Breast epithelium (tissue), 4 donors: ENCODE measurements at places on chromosomes 11 and 22. TPM values are rescaled to one million over a fixed set of nuclear protein-coding genes. Genes with fewer than 3 reads are reported as not detected.

GLYATL1 gene
- total RNA-seq: not detected

SLC5A4 gene
- total RNA-seq: not detected

UPK2 gene
- total RNA-seq: not detected

ACRV1 gene
- 0.29 TPM for total RNA-seq

DEUP1 gene
- not detected for total RNA-seq

RIBC2 gene
- 1.3 TPM for total RNA-seq

- H3K36me3 ChIP-seq: no peaks in the 10 kb centered on the region
- H3K27ac ChIP-seq: no peak overlapping the region
- no peak overlapping the region for H3K4me3 ChIP-seq
- no peak for DNase-seq
- H3K4me1 ChIP-seq: no peaks in the 10 kb centered on the region
Observed at GRCh38 chr11:113632981-113633380, 73.1 kb downstream of the TMPRSS5 start.

- no peaks in the 10 kb centered on the region for H3K27me3 ChIP-seq
Observed at GRCh38 chr11:24779791-24780190, 282.9 kb downstream of the LUZP2 start.

DNA sequence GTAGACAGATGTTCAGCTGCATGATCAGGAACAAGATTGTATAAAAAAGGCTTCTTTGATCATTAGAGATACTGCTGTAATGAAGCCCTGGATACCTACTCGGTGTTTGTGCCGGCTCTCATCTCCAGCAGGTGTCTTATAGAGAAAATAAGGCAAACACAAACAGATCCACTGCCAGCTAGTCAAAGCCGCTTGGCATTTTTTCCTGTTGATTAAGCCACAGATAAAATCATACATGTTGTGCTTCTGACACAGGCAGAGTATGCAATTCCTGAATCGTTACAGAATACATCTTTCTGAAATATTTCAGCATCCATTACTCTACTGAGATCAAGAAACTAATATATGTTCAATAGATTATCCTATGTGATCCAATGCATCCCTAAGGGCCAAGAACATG is 206.9 kb downstream of the CADM1 start:
- no peaks in the 10 kb centered on the region for H3K4me1 ChIP-seq
- H3K4me3 ChIP-seq: no peak overlapping the region
- DNase-seq: no peak
- H3K27me3 ChIP-seq: no peaks in the 10 kb centered on the region
- no peaks in the 10 kb centered on the region for H3K36me3 ChIP-seq

DNA sequence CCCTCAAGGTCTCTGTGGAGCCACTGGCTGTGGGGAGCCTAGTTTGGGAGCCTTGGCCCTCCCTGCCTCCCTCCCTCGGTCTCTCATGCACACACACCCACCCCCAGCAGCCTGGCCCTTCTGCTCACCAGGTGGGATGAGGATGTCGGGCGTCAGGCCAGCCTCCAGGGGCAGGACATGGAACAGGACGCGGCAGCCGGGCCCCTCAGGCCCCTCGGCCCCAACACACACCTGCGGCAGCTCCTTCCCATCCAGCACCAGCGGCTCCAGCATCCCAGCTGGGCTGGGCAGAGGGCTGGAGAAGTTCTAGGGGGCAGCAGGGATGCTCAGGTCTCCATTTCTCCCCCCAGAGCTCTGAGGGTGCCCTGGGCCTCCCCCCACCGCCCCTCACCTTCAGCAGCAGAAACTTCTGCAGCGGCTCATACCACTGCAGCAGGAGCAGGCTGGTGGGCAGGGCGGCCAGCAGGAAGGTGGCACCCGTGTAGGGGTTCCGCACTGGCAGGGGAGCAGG is 11.2 kb downstream of the MAP4K2 start:
- no peaks in the 10 kb centered on the region for H3K27me3 ChIP-seq
- no peaks in the 10 kb centered on the region for H3K36me3 ChIP-seq
- H3K4me1 ChIP-seq: no peaks in the 10 kb centered on the region
- DNase-seq: no peak
- no peak overlapping the region for H3K4me3 ChIP-seq

- no peak overlapping the region for H3K4me3 ChIP-seq
- no peaks in the 10 kb centered on the region for H3K4me1 ChIP-seq
- H3K27ac ChIP-seq: no peak overlapping the region
- H3K27me3 ChIP-seq: no peaks in the 10 kb centered on the region
- no peak for DNase-seq
- no peaks in the 10 kb centered on the region for H3K36me3 ChIP-seq
Observed at GRCh38 chr11:95375886-95376285, 144.9 kb upstream of the SESN3 start.

- H3K36me3 ChIP-seq: no peaks in the 10 kb centered on the region
- H3K4me3 ChIP-seq: no peak overlapping the region
- no peak for DNase-seq
- no peaks in the 10 kb centered on the region for H3K4me1 ChIP-seq
- no peak overlapping the region for H3K27ac ChIP-seq
Observed at GRCh38 chr11:48093795-48094642, 113.7 kb downstream of the PTPRJ start.

DNA sequence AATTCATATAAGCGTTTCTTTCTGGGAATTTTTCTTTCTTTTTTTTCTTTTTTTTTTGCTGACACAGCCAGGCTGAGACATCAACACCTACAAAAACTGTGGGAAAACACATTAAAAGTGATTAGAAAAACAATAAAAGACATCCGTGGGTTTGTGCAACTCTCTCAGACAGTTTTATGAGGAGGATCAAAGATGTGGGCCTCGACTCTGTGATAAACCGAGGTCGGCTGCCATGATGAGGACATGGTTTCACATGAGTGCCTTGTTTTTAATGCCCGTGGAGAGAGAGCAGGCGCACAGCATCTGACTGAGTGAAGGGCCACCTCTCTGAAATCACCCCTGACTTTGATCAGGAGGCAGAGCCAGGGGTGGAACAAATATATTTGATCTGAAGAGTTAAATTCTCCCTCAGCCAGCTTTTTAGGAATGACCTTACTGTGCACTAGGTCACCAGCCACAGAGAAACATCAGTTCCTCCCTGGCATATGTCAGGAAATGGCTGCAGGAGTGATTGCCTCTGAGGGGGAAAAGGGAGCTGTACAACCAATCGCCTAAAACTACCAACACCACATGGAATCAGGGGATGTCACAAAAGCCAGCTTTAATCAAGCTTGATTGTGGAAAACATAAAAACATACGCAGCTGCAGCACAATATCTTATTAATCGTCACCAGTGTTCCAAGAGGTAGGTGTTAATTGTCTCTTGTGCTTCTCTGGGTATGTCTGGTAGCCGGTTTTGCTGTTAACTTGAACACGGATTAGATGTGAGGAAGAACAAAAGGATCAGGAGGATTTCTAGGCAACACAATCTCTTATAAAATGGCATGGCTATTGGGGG is 164.7 kb downstream of the MAML2 start:
- DNase-seq: no peak
- no peaks in the 10 kb centered on the region for H3K36me3 ChIP-seq
- H3K27me3 ChIP-seq: no peaks in the 10 kb centered on the region
- no peak overlapping the region for H3K4me3 ChIP-seq

- no peak overlapping the region for H3K4me3 ChIP-seq
- DNase-seq: no peak
- no peaks in the 10 kb centered on the region for H3K27me3 ChIP-seq
- no peak overlapping the region for H3K27ac ChIP-seq
- H3K36me3 ChIP-seq: no peaks in the 10 kb centered on the region
- no peaks in the 10 kb centered on the region for H3K4me1 ChIP-seq
Observed at GRCh38 chr11:91998481-91998880, 226.1 kb upstream of the FAT3 start.

- H3K4me3 ChIP-seq: no peak overlapping the region
- H3K4me1 ChIP-seq: no peaks in the 10 kb centered on the region
- no peaks in the 10 kb centered on the region for H3K27me3 ChIP-seq
- H3K36me3 ChIP-seq: no peaks in the 10 kb centered on the region
- no peak overlapping the region for H3K27ac ChIP-seq
Observed at GRCh38 chr22:29946220-29946619, 63.2 kb downstream of the MTMR3 start.

DNA sequence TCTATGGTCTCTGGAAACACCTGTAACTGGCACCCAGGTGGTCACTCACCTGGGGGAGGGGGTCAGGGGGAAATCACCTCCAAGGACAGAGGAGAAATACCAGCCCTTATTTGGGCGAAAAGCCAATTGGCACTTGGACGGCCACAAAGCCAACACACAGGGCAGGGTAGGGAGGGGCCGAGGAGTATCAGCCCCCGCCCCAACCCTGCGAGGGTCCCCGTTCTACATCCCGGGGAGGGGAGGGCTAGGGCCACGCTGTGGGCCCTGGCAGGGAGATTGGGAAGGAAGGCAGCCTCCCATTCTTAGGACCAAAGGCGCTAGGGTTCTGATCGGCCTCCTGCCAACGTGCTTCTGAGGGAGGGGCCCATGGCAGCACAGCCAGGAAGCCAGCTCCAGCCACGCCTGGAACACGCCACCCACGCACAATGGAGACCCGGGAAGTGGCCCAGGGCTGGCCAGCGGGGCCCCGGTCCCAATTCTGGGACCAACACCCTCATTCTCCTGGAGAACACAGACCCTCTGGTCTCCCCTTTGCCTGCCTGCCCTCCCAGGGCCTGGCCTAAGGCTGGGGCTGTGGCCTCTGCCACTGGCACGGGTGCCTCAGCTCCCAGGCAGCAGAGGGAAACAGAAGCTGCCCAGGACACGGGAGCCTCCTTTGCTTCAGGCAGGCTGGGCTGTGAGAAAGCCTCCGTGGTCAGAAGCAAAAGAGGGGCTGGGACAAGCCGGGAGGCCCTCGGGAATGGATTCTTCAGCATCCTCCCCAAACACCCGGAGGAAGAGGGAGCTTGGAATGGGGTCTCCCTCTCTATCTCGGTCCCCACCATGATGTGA is 7.4 kb downstream of the CBX6 start:
- H3K4me1 ChIP-seq: peaks cover 15% of the 10 kb centered on the region
- peak overlapping the region; percentile 85 for H3K27ac ChIP-seq
- H3K27me3 ChIP-seq: no peaks in the 10 kb centered on the region
- no peak overlapping the region for H3K4me3 ChIP-seq
- H3K36me3 ChIP-seq: no peaks in the 10 kb centered on the region

- no peak overlapping the region for H3K4me3 ChIP-seq
- H3K27me3 ChIP-seq: no peaks in the 10 kb centered on the region
- no peak for DNase-seq
- no peaks in the 10 kb centered on the region for H3K36me3 ChIP-seq
Observed at GRCh38 chr11:95255251-95256145, 24.5 kb upstream of the SESN3 start.

DNA sequence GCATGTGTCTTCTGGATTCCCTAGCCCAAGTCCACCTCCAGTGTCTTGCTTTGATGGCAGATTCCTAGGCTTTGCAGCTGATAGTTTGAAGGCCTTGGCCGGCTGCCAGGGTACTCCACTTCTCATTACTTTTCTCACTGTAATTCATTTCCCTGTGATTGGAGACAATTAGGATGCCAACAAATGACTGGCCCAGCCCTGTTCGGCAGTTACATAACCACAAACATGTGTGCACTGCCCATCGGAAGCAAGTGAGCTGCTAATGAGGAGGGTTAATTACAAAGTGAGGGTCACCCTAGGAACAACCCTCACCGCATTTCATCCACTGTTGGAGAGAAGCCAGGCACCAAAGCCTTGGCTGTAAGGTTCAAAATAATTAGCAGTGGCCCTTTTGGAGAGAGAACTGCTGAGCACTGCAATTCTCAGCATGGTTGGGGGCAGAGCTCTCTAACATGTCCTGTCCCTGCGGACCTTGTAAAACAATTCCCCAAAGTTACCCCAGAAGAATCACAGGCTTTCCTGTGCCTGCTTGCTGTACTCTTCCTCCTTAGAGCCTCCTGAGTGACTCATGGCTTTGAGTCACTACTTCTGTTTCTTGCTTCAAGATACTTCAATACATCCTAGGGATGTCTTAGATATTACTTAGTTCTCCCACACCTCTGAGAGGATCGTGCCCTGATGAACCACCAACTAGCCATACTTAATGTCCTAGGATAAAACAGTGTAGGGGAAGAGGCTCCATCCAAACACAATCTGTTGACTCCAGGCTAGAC is 109.7 kb upstream of the GALNT18 start:
- H3K36me3 ChIP-seq: no peaks in the 10 kb centered on the region
- no peak overlapping the region for H3K4me3 ChIP-seq
- H3K27me3 ChIP-seq: no peaks in the 10 kb centered on the region
- H3K27ac ChIP-seq: no peak overlapping the region

DNA sequence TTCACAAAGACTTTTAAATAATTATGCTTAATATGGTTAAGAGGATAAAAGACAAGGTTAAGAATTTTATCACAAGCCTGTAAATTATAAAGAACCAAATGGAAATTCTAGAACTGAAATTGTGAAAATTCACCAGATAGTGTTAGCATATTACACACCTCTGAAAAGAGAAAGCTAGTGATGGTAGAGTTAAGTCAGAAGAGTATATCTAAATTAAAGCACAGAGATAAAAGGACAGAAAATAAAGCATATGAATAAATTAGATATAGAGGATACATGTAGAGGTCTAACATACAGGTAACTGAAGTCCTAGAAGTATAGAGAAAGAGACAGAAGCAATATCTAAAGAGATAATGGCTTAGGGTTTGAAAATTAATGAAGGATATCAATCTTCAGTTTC is 4.2 kb upstream of the CLTCL1 start:
- H3K36me3 ChIP-seq: no peaks in the 10 kb centered on the region
- no peak overlapping the region for H3K4me3 ChIP-seq
- no peaks in the 10 kb centered on the region for H3K27me3 ChIP-seq
- H3K27ac ChIP-seq: no peak overlapping the region
- H3K4me1 ChIP-seq: no peaks in the 10 kb centered on the region
- DNase-seq: no peak

DNA sequence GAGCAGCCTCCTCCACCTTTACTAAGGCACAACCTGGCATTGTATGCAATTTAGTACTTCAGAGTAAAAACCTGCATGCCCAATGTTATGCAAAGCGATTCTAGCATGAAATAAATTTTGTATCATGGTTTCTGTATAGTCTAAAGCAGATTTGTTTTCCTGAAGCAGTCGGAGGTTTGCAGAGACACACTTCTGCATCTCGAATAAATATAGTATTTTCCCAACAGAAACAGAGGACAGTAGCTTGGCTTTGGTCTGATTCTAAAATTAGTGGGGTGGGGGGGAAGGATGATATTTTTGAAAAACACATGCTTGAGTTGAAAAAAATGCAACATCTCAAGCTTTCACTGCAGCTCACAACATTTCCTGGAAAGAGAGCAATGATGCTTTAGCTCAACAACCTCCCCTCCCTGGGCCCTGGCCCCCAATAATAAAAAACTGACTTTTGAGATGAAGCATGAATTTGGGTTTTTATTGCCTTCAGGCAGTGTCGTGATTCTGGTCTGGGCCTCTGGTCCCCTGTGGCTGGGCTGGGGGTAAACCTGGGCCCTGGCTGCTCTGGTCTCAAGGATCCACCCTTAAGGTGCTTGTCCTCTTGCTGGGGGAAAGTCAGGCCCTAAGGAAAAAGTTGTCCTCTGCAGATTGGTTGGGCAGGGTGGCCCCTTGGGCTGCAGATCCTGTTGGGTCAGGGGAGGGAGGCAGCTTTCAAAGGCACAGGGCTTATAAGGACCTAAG is 48.2 kb downstream of the KCNC1 start:
- H3K27me3 ChIP-seq: no peaks in the 10 kb centered on the region
- no peak for DNase-seq
- no peak overlapping the region for H3K27ac ChIP-seq
- no peak overlapping the region for H3K4me3 ChIP-seq
- no peaks in the 10 kb centered on the region for H3K36me3 ChIP-seq

GRCh38 chr11:106473089-106473722 is 395.7 kb downstream of the AASDHPPT start:
- H3K27me3 ChIP-seq: no peaks in the 10 kb centered on the region
- DNase-seq: no peak
- H3K4me1 ChIP-seq: no peaks in the 10 kb centered on the region
- H3K36me3 ChIP-seq: no peaks in the 10 kb centered on the region
- H3K4me3 ChIP-seq: no peak overlapping the region
